Kidney epithelial cell (primary cell): ENCODE measurements at places on chromosomes 5 and 9.

GRCh38 chr9:92601451-92601850, 65.7 kb upstream of the ECM2 start:
- DNase-seq, result no peak

- DNase-seq, result no peak
Observed at GRCh38 chr9:88807426-88807825, 183.8 kb upstream of the S1PR3 start.

DNA sequence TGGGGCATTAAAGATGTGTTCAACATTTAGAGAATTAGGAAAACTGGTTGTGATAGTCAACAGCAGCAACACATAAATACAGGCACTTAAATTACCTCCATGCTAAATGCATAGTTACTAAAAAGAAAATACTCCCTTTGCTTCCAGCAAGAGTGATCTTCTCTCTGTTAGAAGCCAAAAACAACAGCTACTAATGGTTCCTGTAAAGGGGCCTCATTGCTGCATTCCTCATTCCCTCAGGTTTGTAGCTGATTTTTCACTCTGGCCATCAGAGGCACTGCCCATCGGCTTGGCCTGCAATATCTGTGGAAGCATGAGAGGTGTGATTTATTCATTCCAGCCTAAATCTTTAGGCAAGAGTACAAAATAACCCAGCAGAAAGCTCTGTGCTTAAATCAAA, 466.0 kb upstream of the ADAMTS16 start:
- no peak for DNase-seq

GRCh38 chr9:114687034-114687433, 5.0 kb upstream of the TEX48 start:
- DNase-seq, result no peak

- DNase-seq, result no peak
Observed at GRCh38 chr9:111063332-111063731, 25.1 kb upstream of the LPAR1 start.

- no peak for DNase-seq
Observed at GRCh38 chr5:163338-163620, 28.0 kb upstream of the LRRC14B start.

DNA sequence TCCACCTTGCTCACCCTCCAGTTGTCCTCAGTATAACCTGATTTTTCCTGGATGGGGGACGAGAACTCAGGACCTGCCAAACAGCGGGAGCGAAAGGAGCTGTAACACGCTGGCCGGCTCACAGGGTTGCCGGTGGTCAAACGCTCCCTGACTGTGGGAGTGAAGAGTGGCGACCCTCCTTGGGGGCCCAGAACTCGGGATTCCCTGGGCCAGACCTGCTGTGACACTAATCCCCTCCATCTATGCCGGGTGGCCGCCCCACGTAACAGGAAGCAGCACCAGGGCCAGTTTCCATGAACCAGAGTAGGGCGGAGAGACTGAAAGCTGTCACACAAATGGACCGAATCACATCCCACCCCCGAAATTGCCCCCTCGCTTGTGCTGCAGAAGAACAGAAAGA, 1809.2 kb upstream of the ACO1 start:
- DNase-seq, result no peak

DNA sequence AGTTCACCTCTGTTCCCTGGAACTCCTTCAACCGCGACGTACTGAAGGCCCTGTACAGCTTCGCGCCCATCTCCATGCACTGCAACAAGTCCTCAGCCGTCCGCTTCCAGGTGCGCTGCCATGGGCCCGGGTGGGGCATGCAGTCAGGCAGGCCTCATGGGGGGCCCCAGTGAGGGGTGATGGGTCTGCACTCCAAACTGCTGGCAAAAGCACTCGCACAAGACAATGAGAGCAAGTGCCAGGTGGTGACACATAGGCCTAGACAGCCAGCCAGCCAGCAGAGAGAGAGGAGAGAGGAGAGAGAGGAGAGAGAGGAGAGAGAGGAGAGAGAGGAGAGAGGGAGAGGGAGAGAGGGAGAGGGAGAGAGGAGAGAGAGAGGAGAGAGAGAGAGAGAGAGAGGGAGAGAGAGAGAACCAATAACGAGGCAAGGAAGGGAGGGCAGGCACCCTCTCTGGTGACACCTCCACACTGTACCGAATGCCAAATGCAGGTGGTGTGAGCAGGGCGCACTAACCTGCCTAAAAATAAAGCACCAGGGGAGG, 21.0 kb downstream of the DBH start:
- DNase-seq, result no peak

- DNase-seq, result no peak
Observed at GRCh38 chr5:1998716-1999317, 116.1 kb upstream of the IRX4 start.

- DNase-seq, result no peak
Observed at GRCh38 chr5:133981714-133982113, 13.3 kb upstream of the C5orf15 start.

DNA sequence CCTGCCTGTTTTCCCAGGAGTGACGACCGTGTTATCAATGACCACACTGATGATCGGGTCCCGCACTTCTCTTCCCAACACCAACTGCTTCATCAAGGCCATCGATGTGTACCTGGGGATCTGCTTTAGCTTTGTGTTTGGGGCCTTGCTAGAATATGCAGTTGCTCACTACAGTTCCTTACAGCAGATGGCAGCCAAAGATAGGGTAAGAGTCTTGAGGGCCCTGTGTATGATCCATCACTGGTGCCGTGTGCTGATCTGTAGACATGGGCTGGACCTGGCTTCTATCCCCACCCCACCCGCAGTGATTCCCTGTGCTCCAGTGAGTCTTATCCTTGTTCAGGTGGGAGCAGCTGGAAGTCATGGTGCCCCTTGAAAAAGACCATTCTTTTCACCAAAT, 26.0 kb downstream of the GABRP start:
- DNase-seq, result no peak

DNA sequence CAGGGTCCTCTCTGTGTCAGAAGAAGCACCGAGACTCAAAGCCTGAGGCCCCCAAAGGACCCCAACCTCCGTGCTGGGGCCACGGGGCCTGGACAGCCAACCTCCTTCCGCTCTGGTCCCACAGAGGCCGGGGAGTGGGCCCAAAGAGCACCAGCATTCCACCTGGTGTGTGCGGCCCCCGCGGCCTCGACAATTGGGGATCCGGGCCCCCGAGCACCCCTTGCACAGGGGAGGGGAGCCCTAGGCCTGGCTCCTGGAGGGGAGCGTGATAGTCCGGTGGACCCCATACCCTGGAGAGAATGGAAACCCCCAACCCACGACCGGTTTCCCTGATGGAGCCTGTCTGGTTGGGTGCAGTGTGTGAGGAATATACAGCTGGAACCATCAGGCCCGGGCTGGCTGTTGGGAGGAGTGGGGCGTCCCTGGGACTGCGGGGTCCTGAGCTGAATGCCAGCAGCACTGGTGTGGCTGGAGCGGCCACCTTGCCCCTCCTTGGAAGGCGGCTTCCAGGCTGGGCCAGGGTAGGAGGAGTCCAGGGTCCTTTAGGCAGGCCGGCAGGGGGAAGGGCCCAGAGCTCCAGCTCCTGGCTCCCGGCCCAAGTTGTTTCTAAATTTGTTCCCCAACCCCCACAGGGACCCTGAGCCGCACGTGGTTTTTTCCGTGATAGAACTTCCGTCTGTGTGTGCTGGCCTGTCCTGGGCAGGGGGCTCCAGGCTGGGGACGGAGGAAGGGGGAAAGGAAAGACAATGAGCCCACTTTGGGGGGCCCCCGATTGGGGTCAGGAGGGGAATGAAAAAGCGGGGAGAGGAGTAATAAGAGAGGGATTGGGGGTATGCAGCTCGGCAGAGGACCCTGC, 825 bp upstream of the TOR4A start:
- no peak for DNase-seq

- no peak for DNase-seq
Observed at GRCh38 chr9:8140557-8140956, 341.0 kb upstream of the DMAC1 start.

GRCh38 chr9:129640871-129641749, 841 bp downstream of the ASB6 start:
- DNase-seq, result no peak

GRCh38 chr5:89930591-89931392, 478.8 kb downstream of the CETN3 start:
- peak; percentile 37 for DNase-seq

GRCh38 chr5:169742771-169743296, 105.8 kb downstream of the DOCK2 start:
- no peak for DNase-seq

DNA sequence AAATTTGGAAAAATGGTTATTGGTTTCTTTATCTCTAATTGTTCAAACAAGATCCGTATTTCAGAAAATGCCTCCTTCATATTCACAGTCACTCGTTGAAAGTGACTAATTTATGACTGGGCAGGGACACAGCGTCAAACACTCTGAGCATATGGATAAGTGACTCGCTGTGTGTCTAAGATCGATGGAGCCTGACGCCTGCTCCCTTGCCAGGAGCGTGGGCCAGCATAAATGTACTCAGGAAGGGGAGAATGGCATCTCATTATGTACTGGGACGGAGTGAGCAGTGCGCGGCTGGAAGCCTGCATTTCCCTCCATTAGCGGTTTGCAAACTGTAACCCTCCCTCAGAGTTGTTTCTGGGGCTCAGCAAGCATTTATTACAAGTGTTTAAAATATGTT, 79.8 kb upstream of the CAST start:
- DNase-seq, result peak; percentile 50

- no peak for DNase-seq
Observed at GRCh38 chr5:74725331-74725730, 40.3 kb downstream of the HEXB start.

- no peak for DNase-seq
Observed at GRCh38 chr5:9058161-9058560, 487.7 kb downstream of the SEMA5A start.

- DNase-seq, result no peak
Observed at GRCh38 chr5:139425497-139425896, 13.8 kb downstream of the DNAJC18 start.

GRCh38 chr5:81961651-81962440, 10.0 kb upstream of the ATG10 start:
- DNase-seq, result no peak

DNA sequence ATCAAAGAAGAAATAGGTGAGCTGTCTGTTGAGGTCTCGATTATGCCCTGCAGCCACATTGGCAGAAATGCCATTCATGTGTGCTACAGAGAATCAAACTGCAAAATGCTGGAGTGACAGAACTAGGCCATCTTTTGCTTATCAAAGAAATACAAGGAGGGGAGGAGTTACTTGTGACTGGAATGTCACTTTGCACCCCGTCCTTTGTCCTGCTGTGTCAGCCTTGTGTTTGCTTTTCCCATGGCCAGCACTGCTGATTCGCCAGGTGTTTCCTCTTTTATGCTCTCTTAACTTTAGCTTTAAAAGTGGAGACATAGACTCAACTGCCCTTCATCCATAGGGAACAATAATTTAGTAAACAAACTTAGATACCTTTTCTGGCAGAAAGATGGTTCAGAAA, 54.3 kb downstream of the SLC46A2 start:
- DNase-seq, result no peak

DNA sequence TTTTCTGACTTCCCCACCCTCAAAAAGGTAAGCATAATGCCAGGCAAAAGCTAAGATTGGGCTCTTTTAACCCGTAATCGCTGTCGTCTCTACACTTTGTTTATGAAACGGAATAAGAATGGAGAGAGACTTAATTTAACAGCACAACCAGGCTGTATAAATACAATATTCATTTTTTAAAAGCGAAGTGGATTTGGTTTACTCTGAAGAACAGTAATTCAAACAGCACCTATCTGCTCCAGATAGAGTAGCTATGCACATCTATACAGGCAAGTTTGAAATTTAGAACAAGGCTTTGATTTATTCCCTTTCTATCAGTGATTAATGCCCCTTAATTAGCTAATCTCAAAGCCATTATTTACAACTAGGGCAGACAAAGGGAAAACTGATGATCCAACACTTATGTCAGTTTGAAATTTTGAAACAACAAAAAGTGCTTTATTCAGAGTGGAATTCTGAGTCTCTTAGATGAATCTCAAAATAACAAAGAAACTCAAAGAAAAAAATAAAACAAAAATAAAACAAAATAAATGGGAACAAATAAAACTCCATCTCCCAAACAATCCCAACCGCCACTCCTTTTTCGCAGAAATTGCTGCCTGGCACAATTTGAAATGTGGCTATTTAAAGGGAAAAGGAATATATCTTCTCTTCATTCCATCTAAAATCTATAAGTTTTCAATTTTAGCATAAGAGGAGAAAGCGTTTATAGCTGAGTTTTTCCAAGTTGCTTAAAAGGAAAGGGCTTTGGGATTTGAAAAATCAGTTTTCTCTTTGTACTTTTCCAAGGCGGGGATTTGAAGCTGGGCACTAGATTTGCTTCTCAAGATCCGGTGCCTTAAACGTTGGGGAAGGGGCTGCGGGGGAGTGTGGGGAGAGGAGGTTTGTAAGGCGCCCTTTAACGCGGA, 298.6 kb downstream of the PARP8 start:
- DNase-seq, result no peak

GRCh38 chr5:177546258-177546741, 8.1 kb downstream of the FAM193B start:
- DNase-seq, result peak; percentile 93

DNA sequence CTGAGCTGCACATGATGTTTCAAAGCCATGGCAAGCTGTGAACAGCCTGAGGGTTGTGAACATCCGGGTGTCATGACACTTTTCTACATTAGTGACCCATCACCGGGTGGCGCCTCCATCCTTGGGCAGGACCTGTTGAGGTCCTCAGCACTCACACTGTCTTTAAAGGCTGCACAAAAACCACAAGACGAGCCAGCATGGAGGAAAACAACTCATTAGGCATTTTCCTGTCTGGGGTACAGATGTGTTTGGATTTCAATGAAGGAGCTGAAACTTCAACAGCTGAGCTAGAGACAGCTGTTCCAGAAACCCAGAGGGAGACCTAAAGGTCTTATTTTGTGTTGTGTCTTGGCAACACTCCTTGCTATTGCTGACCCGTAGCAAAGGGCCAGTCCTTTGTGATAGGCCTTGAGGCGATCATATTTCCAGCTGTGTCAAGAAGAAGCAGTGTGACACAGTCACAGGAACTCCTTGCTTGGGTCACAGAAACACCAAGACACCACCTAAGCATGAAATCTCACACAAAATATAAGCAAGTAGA, 151.8 kb upstream of the VLDLR start:
- no peak for DNase-seq

DNA sequence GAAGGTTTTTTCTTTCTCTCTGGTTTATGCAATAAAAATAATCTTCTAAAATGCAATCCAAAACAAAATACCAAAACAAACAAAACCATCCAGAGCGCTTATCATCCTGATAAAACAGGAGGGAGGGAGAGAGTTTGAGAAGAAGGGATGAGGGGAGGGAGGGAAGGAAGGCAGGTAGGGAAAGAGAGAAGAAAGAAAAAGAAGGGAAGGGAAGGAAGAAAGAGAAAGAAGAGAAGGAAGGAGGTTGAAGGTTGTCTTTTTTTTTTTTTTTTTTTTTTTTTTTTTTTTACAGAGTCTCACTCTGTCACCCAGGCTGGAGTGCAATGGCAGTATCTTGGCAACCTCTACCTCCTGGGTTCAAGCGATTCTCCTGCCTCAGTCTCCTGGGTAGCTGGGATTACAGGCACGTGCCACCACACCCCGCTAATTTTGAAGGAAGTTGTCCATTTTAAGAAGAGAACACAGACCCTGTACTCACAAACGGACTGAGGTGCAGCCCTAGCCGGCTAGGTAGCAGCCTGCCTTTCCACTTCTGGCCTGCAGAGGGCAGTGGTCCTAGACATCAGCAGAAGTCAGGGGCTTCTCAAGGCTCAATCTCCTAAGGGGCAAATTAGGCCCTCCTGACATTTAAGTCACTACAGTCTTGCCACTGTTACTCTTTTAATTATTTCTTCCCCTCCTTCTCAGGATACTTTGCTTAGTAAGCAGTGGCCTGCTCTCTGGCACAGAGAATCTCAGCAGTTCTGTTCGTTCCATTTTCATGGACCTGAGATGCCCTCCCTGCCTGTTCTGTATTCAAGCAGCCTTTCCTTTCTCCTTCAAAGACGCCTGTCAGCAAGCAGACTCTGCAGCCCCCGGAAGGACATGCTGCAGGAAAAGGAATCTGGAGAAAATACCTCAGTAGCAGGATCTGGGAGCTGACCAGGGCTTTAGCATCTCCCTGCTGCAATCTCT, 76.4 kb downstream of the EPB41L4B start:
- no peak for DNase-seq
